Pancreas (tissue), 10 donors: ENCODE measurements at places on chromosomes 2 and 18. TPM values are rescaled to one million over a fixed set of nuclear protein-coding genes. Genes with fewer than 3 reads are reported as not detected.

ABCB11 gene
- total RNA-seq: not detected

PID1 gene
- 3.2 TPM for total RNA-seq

TANC1 gene
- 9.0 TPM for total RNA-seq

GRCh38 chr2:31810200-31810917, 200.4 kb downstream of the MEMO1 start:
- no peak for DNase-seq

GRCh38 chr2:241865957-241866789, 3.4 kb upstream of the RTP5 start:
- no peak for DNase-seq

- DNase-seq: no peak
Observed at GRCh38 chr2:88144271-88144670, 16.4 kb upstream of the FABP1 start.

DNA sequence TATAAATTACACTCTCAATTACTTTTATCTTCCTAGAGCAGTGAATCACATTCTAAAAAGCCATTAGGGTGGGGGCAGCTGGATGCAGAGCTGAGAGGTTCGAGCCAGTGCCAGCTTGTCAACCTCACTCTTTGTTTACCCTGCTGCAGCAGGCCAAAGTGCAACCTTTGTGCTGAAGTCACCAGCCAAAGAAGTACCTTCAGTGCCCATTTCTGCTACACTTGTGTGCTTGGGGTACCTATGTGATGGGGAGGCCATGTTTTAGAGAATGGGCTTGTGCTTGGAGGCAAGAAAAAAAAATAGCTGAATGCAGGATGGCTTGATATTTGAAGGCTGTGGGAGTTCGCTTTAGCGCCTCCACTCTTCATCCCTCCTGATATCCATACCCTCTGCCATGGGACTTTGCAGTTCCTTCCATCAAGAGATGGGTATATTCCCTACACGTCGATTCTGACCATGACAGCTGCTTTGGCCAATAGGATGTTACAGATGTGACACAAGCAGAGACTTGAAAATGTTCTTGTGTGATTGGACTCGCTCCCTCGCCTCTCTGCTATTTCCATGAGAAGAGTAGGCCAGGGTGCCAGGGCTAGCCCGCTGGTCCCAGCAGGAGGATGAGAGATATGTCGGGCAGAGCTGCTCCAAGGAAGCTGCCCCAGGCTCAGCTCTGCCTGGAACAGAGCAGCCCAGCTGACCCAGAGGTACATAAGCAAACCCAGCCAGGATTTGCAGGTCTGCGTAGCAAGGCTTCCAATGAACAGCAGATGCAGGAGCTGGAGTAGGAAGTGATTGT, 12.7 kb upstream of the FZD5 start:
- DNase-seq: peak; percentile 52

DNA sequence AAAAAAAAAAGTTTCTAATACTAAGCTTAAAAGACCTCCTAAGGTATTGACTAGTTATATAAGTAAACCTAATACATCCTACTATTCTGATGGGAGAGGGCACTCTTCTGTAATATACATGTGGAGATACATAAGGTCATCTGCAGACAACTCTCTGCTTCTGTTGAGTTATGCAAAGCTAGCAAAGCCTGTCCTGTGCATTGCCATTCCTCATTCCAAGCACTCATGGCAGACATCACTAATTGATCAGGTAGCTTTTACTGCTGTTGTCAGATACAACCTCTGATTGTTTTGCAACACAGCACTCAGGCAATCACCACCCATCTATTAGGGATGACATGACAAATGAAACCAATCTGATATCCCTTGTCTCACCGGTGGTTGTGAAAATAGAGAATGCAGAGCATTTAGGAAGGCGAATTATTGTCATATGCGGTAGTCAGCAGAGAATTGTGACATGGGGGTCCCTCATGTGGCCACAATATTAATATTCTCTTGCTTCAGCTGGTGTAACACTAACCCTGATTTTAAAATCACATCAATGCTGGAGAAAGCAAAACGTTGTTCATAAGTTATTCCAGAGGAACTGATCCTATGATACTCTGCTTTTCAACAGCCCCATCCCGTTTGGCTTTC, 416.5 kb upstream of the GYPC start:
- DNase-seq: no peak
